ENCODE measurements at places on chromosomes 6 and 20.
A peak's percentile ranks its signal among the peaks of the same experiment; 100 is the strongest.

DNA sequence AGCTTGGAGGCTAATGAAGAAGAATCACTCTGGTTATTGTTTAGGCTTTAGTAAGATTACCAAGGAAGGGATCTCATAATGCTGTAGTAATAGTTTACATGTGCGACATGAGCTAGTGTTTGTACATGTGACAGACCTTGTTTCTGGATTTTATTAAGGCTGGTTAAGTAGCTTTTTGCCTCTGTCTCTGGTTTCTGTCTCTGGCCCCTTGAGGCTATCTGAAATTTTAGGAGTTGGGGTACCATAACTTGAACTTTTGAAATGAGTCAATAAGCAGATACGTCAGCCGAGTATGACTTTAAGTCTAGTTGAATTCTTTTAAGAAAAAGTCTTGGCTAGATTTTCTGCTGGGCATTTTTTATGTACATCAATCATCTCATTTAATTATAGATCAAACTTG, 9.5 kb downstream of the CBFA2T2 start:
- DNase-seq: no peak

- DNase-seq: no peak
These were observed 472.6 kb upstream of the SULF2 start for GRCh38 chr20:48257833-48258232.

GRCh38 chr6:12356983-12357972, 67.1 kb downstream of the EDN1 start:
- no peak for DNase-seq

GRCh38 chr20:1687053-1687452, 29.5 kb upstream of the SIRPG start:
- DNase-seq: no peak

- DNase-seq: no peak
These were observed 357.2 kb downstream of the CENPW start for GRCh38 chr6:126696921-126697693.

DNA sequence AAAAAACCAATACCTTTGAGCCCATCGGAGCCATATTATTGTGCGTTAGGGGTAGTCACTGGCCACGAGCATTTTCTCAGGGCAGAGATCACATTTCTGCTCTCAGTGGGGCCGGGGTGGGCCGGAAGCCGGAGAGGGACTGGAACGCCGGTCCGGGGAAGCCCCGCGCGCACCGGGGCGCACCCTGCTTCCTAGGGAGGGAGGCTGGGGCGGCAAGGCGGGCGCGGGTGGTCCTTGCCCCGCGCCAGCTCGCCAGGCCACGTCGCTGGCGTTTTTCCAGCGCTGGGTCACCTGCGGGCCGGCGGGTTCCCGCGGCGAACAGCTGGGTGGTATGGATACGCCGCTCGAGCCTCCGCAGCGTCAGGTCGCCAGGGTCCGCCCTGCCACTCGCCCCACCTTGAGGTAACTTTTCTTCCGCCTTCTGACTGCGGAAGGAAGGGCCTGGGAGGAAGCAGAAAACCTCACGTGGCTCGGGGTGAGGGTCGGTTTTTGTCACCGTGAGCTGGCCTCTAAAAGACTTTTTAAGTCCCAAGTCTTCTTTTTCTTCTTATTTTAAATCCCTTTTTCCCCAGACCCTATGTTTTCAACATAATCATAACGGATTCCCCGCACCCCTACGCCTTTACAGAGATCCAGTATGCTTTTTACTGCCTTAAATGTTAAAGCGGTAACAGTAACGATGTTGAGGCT, 2.7 kb upstream of the EEF1A1 start:
- no peak for DNase-seq

GRCh38 chr20:61353261-61354000, 101.4 kb downstream of the CDH4 start:
- DNase-seq: peak; percentile 27

DNA sequence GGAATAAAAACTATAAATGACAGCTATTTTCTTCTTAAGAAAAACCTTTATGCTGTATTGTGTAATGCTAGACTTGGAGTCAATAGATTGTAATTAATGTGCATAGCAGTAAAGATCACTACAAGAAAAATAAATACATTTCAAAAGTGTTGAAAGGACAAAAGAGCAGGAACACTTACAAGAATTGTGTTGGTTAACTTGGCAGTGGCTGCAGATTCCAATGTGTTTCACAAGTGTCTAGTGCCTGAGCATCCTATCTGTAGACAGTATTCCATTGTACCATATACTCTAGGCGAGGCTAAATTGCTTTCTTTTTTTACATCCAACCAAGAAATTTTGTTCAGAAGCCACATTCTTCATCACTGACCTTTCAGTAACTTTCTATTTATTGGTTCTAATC, 924.1 kb downstream of the EPHA7 start:
- no peak for DNase-seq

GRCh38 chr6:136403110-136403980, 113.7 kb upstream of the BCLAF1 start:
- peak; percentile 96 for DNase-seq

DNA sequence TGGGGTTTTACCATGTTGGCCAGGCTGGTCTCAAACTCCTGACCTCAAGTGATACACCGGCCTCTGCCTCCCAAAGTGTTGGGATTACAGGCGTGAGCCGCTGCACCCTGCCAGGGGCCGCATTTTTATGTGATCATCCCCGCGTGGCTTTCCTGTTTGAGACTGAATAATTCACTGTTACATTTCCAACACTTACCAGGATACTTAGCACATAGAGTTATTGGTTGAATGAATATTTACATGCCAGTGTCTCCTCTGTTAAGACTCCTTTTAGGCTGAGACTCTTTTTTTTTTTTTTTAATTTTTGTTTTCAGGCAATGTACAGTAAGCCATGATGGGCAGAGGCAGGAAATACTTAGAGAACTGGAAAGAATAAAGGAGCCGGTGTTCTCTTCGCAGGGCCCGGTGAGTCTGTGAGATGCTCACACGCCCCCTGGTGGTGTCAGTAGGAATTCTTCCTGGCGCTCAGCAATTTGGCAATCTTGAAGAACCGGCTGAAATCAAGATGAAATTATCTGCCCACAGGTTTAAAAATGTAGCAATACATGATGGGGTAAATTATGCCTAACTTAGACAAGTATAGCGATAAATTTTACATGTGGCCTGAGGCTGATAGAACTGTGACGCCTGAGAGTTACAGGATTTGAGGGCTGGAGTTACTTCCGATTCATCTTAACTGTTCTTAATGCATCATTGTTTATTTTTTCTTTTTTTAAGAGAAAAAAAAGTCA, 7.6 kb upstream of the RNF114 start:
- DNase-seq: peak; percentile 75

- no peak for DNase-seq
These were observed 109.9 kb upstream of the TIAM2 start for GRCh38 chr6:154885214-154885613.

DNA sequence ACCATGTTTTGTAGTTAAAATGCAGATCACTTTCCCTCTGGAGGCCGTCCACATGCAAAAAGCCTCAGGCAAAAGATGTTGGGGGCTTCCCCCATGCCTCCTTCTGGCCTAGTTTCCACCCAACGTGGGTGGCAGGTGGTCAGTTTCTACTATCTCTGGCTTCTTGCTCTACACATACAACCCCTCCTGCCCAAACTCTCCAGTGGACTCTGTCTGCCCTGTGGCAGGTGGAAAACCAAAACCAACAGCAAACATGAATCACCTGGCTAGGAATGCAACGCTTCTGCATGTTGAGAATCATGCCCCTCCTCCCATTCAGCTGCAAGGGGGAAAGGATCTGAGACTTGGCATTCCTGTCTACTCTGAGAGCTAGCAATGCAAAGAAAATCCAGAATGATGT, 94.8 kb downstream of the MBOAT1 start:
- DNase-seq: no peak

DNA sequence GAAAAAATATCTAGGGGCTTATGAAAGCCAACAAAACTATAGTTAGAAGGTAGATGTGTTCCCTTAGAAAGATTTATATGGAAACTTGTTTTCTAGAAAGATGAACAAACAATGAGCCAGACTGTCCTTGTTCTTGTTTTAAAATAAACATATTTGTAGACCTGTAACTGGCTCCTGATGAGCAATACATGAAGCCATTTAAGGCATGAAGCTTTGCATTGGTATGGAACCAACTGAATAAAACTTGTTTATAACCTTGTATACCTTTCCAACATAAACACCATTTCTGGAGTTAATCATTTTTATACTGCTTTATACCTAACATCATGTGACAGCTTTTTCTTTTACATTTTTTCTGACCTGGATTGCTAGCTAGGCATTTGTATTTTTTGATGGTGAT, 247.8 kb downstream of the PRL start:
- no peak for DNase-seq

- DNase-seq: no peak
These were observed 105.9 kb downstream of the PRDM13 start for GRCh38 chr6:99712519-99712918.

GRCh38 chr20:43389211-43389610, 68.5 kb upstream of the SRSF6 start:
- no peak for DNase-seq

DNA sequence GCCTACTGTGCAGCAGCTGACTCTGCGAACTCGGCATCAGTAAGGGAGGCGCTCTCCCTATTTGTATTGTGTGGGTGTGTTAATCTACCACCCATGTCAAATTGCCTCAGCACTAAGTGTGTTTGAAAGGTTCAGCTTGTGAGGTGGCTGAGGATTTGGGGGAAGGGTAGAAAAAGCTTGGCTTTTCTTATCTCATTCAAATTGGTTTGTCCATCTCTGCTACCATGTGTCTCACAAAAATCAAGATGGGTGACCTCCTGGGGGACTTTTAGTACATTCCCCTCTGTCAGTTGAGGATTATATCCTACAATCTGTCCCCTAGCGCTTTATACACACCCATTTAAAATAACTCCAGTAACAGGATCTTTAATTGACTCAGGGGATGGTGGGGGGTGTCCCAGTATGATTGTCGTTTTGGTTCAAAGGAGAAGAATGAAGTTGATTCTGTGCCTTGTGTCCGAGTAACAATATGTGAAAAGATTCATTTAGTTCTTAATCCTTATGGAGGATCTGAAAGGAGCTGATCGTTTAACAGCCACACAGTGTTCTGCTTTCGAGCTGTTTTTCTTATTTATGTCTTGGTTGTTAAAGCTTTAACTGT, 609.6 kb downstream of the PKHD1 start:
- no peak for DNase-seq

DNA sequence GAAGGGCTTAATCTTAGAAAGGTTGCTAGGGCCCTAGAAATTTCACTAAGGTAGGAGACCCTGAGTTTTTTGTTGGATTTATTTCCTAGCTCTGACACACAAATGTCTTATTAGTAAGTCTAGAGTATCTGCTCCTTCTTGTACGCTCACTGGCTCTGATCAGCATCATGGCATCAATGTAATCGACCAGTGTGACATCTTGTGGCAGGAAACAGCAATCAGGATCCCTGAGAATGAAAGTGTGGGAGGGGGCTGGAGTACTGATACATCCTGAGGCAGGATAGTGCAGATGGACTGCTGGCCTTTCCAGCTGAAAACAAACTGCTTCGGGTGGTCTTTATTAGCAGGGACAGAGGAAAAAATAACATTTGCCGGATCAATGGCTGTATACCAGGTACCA, 10.0 kb upstream of the CST7 start:
- DNase-seq: no peak

- DNase-seq: no peak
These were observed 105.0 kb downstream of the SLC24A3 start for GRCh38 chr20:19317237-19318069.

DNA sequence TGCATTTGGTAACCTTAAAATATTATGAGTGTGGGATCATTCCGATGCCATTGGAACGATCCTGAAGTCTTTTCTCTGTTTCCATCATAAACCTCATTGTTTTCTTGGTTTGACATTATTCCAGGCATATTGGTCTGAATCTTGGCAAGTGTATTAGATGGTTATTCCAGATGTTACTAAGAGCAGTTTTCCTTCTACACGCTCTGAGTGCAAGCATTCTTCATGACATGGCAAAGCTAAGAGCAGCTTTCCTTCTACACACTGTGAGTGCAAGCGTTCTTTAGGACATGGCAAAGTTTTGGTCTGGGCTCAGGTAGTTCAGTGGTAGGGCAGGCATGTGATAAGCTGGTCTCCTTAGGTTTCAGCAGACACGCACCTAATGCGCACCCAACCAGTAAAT, 53.0 kb downstream of the SMOC2 start:
- DNase-seq: no peak

GRCh38 chr6:151154418-151154817, 85.3 kb upstream of the AKAP12 start:
- no peak for DNase-seq

GRCh38 chr6:26223650-26224546, 136.7 kb downstream of the HFE start:
- peak; percentile 98 for DNase-seq

- no peak for DNase-seq
These were observed 505.9 kb upstream of the BTBD3 start for GRCh38 chr20:11411765-11412164.

GRCh38 chr6:149202952-149203351, 114.6 kb upstream of the TAB2 start:
- DNase-seq: no peak

GRCh38 chr6:16690608-16691142, 70.6 kb downstream of the ATXN1 start:
- no peak for DNase-seq

- no peak for DNase-seq
These were observed 8.2 kb downstream of the HDDC2 start for GRCh38 chr6:125293587-125293986.

DNA sequence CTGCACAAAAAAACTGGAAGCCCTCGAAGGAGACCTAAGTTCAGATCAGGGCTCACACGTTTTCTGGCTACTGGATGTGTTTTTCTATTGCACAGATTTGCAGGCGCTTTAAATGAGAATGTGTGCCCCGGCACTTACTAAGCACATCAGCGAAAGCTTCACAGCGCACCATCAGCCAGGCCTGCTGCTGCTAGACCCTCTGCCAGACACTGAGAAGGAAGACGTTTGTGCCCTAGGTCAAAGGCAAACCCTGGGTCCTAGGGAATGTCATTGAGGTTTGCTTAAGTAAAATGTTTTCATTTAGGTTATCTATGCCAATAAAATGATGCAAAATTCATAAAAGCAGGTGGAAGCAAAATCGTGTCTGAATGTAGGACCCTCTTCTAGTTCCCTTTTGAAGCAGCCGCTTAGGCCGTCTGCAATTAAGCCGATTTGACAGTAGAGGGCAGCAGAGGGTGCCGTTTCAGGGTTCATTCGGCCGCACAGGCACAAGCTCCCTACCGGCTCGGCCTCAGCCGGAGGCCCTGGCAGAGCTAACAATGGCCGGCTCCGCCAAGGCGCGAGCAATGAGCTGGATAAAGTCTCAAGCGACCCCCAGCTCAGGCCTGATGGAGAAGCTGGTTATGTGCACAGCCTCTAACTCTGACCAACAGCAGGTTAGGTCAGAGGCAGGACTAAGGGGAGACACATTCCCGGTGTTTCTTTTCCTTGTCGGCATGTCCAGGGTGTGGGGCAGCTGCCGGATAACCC, 107.2 kb upstream of the FOXA2 start:
- peak; percentile 42 for DNase-seq

DNA sequence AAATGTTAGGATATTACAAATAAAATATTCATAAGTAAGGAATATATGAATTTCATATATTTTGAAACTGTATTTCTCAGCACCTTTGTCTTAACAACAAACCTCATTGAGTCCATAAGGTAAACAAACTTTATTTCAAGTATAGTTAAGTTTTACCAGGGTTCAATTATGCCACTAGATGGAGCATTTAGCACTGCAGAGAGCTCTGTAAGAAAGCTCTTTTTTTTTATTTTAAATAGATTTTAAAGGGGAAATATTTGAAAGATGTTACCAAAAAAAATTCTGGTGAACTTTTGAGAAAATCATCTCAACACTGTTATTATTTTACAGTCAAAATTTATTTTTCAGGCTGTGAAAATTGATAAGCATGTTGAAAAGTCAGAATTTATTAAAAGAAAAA, 955.2 kb upstream of the EYS start:
- peak; percentile 34 for DNase-seq
